ENCODE measurements at places on chromosomes 1 and 21.
A peak's percentile ranks its signal among the peaks of the same experiment; 100 is the strongest.

DNA sequence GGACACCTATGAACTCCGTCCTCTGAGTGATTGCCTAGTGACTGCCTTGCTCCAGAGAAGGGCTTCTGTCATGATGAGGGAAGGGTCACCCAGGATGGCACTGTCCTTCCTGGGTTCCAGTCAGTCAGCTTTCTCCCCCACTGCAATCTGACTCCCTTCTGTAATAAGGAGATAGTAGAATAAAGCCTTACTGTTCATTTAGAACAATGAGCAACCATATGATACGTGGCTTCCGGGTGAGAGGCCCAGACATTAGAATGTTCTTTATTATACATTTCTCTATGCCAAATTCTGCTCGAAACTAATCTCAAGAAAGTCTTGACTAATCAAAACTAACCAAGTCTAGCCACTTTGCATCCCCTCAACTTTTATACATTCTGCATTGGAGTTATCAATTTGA, 8.5 kb upstream of the MTMR11 start:
- no peak for DNase-seq

DNA sequence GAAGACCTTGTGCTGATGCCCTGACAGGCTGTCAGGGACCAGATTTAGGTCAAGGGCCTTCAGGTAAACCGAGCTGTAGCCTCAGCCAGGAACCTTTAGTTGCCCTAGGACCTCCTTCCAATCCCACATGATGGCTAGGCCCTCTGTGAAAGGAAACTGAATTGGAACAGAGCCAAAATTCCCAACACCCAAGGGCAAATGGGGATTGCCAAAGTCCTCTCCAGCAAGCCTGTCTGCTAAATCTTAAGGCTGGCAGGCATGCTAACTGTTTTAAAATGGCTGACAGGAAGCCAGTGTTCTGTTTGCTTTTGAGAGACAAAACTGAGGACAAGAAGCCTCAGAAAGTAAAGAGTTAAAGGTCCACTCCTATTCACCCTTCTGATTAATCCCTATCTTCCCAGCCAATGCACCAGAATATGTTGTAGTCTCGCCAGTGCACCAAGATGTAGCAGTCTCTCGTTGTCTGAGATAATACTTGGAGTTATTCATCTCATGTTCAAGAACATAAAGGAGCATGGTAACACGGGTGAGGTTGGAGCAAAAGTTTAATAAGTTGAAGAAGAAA, 35.1 kb downstream of the MSTO1 start:
- no peak for DNase-seq

DNA sequence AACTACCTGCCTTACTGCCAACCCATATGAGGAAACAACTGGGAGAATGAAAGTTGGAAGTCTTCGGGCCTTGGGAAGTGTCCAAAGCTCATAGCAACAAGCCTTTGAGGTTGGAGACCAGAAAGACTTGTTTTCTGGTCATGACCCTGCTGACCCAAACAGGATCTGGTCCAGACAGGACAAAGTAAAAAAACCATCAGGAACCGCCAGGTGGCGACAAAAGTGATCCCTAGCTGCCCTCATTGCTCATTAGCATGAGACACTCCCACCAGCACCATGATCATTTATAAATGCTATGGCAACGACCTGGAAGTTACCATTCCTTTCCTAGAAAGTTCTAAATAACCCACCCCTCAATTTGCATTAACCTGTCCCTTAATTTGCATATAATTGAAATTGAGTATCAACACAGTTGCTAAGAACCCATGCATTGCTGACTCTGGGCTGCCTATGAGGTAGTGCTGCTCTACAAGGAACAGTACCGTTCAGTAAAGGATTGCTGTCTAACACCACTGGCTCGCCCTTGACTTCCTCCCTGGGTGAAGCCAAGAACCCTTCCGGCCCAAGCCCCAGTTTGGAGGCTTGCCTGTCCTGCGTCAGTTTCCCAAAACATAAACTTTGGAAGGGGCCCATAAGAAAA, 89.0 kb downstream of the URB2 start:
- DNase-seq: peak; percentile 66

GRCh38 chr21:43643193-43643592, 16.1 kb downstream of the HSF2BP start:
- no peak for DNase-seq

DNA sequence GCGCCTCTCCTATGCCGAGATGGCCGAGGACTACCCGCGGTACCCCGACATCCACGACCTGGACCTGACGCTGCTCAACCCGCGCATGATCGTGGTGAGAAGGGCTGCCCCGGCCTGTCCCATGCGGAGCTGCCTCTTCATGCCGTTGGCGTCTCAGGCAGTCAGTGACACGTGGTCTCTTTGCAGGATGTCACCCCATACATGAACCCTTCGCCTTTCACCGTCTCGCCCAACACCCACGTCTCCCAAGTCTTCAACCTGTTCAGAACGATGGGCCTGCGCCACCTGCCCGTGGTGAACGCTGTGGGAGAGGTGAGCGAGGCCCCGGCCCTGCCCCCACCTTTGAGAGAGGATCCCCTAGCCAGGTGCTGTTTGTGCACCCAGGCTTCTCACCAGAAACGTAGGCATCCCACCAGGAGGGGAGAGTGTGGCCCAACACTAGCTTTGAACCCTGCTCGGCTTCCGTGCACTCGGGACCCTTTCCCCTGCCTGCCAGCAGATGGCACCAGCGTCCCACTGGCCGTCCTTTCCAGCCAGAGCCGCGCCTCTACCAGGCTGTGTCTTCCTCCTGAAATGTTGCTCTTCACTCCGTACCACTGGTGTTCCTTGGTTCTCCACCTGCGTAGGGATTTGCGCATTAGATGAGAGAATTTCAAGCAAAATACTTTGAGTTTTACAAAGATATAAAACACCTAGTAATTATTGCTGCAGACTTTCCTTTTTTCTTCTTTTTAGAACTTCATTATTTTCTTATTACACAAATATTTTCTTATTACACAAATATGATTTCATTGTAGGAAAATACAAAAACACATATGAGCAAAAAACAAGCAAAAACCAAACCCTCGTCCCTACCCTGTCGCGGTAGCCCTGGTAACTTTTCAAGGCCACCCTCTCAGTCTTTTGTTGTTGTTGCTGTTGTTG, 9.0 kb downstream of the NPPA start:
- DNase-seq: peak; percentile 62

DNA sequence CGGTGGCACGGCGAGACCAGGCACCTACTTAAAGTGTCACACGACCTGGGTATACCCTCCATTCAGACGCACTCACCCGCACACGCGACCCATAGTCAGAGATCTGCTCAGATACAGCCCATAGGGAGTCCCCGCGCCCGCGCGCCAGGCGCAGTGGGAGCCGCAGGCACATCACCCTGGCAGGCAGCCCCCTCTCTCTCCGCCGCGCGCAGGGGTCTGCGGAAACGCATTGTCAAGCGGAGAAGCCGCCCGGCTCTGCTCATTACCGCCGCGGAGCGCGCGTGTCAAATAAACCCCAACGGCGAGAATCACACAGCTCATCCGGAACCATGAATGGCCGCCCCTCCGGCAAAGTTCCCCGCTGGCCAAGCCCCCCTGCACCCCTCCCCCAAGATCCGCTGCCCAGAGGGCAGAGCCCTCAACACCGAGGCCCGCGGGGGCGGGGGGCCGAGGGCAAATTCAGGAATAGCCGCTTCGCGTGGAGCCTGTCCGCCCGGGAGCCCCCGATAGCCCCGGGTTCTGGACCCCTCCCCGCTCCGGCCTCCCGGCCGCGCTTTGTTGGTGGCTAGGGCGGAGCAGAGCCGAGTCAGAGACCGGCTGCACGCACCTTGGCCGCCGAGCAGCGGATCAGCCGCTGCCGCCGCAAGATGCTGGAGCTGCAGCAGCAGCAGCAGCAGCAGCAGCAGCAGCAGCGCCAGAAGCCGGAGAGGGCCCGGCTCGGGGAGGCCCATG, 522 bp downstream of the LRP8 start:
- DNase-seq: peak; percentile 60

GRCh38 chr1:161307230-161307768, 2.5 kb downstream of the MPZ start:
- peak; percentile 65 for DNase-seq

GRCh38 chr1:18803151-18803791, 56.2 kb downstream of the TAS1R2 start:
- no peak for DNase-seq

- DNase-seq: peak; percentile 91
These were observed 4.4 kb upstream of the WDR64 start for GRCh38 chr1:241647658-241648057.

- DNase-seq: no peak
These were observed 50.2 kb downstream of the LUZP1 start for GRCh38 chr1:23118407-23118806.
